ENCODE measurements at places on chromosomes 3 and 15. TPM values are rescaled to one million over a fixed set of nuclear protein-coding genes. Genes with fewer than 3 reads are reported as not detected.

DNA sequence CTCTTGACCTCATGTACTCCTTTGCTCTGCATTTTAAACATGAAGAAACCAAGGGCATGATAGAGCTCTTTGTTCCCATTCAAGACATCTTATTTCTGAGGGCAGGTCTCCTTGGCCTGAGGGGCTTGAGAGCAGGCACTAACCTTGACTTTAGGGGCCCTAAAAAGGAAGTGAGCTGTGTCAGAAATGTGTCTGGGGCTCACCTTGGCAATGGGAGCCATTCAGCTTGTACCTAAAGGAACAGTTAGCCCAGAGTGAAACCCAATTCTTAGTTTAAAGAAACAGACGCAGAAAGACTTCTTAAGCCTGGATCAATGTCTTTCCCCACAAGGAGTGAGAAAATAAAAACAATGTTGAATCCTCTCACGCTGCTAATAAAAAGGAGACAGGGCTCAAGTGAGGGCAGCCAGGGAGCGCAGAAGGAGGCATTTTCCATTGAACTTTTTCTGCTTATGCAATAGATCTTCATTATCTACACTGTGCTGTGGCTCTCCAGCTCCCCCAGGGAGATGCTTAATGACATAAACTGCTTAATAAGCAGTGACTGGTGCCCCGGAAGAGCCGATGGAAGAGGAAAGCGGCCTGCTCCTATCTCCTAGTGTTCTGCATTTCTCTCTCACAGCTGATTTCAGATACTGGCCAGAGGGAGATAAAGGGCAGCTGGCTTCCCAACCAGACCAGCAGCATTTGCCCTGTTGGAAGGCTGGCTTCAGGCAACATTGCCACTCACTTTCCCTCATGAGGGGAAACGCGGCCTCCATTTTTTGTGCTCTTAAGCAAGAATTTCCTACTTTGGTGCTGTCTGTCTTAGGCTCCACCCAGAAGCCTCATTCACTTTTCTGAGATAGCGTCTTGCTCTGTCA is 152.0 kb downstream of the OPA1 start:
- no peak for DNase-seq

- no peak for DNase-seq
These were observed 70.9 kb downstream of the ARMC8 start for GRCh38 chr3:138257986-138258385.

The CFAP100 gene
- total RNA-seq: 0.40 TPM

GRCh38 chr3:6679510-6679909 is 181.4 kb upstream of the GRM7 start:
- DNase-seq: no peak

DNA sequence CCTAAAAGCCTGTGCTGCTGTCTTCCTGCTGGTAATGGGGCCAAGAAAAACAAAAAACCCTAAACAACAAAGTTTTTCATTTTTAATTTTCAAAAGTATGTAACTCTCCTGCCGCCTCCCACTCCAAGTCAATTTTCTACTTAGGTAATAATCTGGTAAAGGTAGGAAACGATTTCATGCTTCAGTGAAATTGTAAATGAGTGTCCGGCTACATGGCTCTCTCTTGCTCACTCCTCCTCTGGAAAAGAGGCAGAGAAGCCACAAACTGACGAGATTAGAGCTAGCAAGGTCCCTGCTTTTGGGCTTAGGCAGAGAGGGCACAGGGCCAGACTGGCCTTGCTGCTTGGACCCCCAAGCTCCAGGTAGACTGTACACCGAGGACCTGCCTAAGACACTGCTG is 23.5 kb downstream of the KLHL25 start:
- no peak for DNase-seq

The CATSPER2 gene
- 8.1 TPM for total RNA-seq

DNA sequence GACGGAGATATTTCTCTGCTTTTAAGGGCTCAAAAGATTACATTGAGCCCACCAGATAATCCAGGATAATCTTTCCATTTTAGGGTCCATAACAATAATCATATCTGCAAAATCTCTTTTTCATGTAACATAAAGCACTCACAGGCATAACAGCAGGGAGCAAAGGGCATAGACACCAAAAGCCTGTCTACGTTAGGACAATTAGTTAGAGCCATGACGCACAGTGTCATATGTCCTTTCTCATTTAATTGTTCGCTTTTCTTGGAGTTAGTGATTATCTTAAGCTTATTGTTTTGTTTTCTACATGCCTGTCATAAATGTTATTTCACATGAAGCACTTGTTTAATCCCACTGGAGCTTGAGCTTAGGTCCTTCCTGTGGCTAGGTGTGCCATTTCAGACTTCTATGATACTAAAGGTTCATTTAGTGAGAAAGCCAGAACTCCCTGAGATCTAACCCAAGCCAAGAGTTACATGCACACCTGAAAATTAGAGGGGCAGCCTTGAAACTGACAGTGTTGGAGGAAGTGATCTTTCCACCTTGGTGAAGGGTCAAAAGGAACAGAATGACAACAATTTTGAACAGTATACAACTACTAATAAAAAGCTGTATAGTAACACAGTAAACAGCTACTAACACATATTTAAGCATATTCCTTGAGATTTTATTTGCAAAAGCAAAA is 11.7 kb upstream of the HHATL start:
- no peak for DNase-seq
